ENCODE measurements at places on chromosomes 3 and 15.
A peak's percentile ranks its signal among the peaks of the same experiment; 100 is the strongest.

- no peak for DNase-seq
These were observed 61.8 kb downstream of the GAP43 start for GRCh38 chr3:115685097-115685496.

- DNase-seq = no peak
These were observed 11.1 kb downstream of the ISG20 start for GRCh38 chr15:88649753-88650551.

- no peak for DNase-seq
These were observed 403.7 kb downstream of the OXSM start for GRCh38 chr3:26193558-26193957.

DNA sequence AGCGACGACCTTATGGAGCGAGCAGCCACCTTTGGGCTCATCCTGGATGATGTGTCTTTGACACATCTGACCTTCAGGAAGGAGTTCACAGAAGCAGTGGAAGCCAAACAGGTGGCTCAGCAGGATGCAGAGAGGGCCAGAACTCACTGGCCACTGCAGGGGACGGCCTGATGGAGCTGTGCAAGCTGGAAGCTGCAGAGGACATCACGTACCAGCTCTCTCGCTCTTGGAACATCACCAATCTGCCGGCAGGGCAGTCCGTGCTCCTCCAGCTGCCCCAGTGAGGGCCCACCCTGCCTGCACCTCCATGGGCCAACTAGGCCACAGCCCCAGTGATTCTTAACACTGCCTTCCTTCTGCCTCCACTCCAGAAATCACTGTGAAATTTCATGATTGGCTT is 10.4 kb downstream of the NR1I2 start:
- no peak for DNase-seq

GRCh38 chr3:42269647-42270046 is 3.7 kb upstream of the CCK start:
- DNase-seq = no peak

GRCh38 chr3:46449755-46450552 is 14.8 kb downstream of the LTF start:
- peak; percentile 32 for DNase-seq

DNA sequence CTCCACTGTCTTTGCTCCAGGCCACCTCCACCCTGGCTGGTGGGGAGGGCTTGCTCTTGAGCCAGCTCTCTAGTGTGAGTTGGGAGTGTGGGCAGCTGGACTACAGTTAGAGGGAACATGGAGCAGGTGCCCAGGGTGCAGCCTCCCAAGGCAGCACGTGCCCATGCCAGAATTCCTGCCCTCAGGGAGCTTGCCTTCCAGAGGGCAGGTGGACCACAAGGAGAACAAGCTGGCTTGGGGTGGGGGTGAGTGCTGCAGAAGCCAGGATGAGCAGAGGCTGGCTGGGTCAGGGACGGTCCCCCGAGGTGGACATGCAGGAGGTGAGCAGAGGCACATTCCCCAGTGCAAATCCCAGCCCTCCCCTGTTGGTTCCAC is 89.5 kb downstream of the VGLL4 start:
- no peak for DNase-seq

- DNase-seq = no peak
These were observed 26.6 kb downstream of the MASP1 start for GRCh38 chr3:187264911-187265310.

GRCh38 chr3:59117396-59117795 is 67.6 kb upstream of the CFAP20DC start:
- DNase-seq = no peak

DNA sequence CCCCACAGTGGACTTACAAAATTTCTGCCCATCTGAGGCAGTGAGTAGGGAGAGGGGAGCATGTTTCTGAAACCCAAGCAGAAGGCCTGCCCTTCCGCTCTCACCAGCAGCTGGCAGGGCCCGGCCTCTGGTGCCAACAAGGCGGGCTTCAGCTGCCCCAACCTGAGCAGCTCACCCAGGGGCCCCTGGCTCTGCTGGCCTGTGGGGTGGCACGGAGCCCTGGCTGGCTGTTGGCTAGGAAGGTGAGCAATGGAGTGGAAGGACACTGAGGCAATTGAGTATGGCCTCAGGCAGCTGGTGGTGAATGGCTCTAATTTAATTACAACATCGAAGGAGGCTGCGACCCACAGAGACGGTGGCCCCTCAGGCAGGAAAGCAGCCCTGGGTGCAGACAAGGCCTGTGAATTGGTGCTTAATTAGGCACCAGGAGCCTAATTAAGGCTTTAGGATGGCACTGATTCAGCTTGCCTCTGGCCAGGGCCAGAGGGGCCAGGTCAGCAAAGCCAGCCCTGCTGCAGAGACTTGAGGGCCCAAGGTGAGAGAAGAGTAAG is 60.9 kb downstream of the ST8SIA2 start:
- no peak for DNase-seq

DNA sequence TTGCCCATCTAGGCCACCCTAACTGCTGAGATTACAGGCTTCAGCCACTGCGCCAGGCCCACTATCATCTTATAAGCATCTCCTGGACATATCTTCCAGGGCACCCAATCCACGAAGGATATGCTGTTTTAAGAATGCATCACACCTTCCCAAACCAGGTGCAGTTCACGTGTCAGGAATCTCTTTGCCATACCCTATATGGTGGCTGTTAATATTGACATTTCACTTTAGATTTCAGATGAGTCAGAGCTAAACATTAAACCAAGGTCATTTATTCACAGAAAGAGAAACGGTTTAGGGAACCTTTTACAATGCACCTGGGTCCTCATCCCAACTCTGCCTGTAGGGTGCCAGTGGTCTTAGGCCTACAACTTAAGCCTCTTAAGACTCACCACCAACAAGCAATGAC is 85.7 kb downstream of the TBL1XR1 start:
- DNase-seq = no peak

GRCh38 chr15:84671211-84671610 is 13.2 kb upstream of the NMB start:
- DNase-seq = no peak

DNA sequence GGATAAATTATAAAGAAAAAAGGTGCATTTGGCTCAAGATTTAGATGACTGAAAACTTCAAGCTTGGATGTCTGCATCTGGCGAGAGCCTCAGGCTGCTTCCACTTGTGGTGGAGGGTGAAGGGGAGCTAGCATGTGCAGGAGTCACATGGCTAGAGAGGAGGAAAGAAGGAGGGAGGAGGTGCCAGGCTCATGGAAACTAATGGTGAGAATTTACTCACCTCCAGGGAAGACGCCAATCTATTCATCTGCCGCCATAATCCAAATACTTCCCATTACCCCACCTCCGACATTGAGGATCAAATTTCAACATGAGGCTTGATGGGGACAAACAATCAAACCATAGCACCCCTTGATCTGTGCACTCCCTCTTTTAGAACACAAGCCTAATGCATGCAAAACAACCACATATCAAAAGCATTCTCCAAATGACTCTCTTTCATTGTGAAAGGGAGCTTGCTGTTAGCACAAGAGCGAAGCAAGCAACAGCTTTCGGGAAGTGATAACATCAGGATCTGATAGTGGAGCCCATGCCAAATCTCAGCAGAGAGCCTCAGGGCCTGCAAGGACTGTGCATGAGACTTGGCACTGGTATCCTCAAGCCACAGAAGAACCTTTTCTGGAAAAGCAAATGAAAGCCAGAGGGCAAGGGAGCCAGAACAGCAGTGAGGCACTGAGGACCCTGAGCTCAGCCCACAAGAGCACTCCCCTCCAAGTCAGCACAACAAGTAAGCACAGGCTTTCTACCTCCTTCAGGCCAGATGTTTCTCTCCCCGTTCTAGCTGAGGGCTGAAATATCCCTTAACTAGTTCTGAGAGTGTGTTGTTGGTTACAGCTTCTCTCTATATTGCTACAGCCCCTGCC is 50.2 kb upstream of the THBS1 start:
- no peak for DNase-seq

DNA sequence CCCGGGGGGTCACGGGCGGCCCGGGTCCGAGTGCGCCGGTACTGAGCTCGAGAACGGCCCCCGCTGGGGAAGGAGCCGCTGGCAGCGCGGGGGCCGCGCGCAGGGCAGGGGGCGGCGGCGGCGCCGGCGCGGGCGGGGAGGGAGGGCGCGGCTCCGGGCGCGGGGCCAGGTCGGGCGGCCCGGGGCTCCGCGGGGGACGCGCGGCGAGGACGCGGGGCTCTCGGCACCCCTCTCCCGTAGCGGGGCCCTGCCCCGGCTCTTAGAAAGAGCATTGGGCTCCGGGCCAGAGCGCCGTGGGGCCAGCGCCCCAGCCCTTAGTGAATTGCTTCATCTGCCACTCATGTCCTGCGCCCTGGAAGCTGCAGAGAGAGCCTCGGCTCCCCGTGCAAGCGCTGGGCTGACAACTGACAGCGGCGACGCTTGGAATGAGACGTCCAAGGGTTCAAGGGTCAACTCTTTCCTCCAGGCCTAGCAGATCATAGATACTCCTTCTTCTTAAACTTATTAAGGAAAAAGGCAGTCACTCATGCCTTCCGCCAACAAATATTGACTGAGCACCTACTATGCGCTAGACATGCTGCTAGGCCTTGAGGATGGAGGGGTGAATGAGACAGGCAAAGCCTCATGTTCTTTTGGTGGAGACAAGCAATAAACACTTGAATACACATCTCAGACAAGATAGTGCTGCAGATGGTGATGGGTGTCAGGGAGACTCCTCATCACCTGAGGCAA is 140.8 kb downstream of the SMAD6 start:
- DNase-seq = peak; percentile 29

GRCh38 chr15:65738649-65739048 is 53.4 kb downstream of the DENND4A start:
- no peak for DNase-seq

GRCh38 chr3:35505772-35506171 is 133.6 kb upstream of the ARPP21 start:
- no peak for DNase-seq

- no peak for DNase-seq
These were observed 74.7 kb upstream of the ZNF385D start for GRCh38 chr3:21825684-21826083.

- no peak for DNase-seq
These were observed 87.0 kb upstream of the IGF1R start for GRCh38 chr15:98561169-98561941.

GRCh38 chr3:8979262-8979661 is 16.0 kb upstream of the RAD18 start:
- DNase-seq = no peak

DNA sequence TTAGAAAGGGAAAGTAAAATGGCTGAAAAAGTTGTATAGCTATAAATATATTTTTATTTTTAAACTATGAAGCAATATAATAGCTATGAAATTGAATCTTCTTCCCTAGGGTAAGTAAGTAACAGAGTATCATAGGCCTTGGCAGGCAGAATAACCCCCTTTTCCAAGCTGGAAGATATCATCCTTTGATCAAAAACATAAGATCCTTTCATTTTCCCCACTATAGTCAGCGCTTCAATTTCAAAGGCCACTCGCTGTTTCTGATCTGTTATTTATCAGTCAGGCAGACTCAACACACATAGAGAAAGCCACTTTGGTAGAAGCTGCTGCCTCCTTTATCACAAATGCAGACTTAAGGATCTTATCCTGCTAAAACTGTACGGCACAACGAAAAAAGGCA is 74.0 kb upstream of the UBE2E2 start:
- DNase-seq = no peak

DNA sequence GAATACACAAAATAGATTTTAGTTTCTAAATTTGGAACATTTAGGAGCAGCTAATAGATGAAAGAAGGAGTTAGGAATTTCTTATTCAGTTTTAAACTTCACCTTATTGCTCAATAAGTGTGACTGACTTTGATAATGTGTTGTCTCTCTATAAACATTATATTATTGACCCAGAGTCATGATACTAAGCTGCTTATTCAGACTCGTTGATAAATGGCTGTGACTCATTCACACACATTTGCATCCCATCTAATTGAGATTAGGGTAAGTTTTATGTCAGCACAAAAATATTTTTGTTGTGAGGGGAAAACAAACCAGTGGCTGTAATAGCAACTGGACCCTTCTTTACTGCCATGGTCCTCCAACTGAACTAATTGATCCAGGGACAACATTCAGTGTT is 137.6 kb downstream of the GOLIM4 start:
- no peak for DNase-seq

DNA sequence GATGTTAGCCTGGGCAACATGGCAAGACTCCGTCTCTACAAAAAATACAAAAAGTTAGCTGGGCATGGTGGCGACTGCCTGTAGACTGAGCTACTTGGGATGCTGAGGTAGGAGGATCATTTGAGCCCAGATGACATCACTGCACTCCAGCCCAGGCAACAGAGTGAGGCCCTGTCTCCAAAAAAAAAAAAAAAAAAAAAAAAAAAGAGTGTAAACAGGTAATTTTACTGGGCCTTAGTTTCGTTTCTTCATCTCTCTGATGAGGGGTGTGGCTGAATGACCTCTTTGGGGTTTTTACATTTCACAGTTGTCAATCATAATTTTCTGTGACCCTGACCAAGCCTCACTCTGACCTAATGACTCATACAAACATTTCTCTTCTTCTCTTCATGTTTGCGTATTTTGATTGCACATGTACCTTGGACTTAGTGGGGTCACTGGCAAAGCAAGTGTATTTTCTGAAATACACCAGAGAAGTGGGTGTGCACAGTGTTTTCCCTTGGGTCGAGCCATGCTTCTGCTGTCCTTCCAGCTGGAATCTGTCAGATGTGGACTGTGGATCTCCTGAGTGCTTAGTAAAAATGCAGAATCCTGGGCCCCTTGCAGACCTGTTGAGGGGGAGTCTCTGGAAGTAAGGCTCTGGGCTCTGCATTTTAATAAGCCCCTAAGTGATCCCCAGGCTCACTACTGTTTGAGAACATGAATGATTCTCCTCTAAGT is 140.5 kb downstream of the FNDC3B start:
- DNase-seq = no peak

- DNase-seq = no peak
These were observed 176.6 kb downstream of the USP13 start for GRCh38 chr3:179829401-179829800.

- DNase-seq = no peak
These were observed 13.0 kb upstream of the SNRPA1 start for GRCh38 chr15:101307897-101308603.

DNA sequence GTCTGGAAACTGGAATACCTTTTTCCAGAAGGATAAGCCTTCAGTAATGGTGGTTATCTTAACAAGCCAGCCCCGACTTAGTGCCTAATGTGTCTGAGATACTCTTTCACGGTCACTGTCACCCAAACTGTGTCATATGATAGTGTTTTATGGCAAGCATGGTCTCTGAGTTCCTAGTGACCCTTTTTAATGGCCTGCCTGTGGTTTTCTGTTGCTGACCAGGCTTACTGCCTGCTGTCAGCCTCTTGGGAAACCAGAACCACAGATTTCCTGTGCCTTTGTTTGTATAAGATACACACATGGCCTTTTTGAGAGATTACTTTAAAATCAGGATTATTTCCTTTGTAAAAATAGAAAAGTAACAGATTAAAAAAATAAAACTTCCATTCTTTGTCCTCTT is 22.4 kb downstream of the HPS3 start:
- no peak for DNase-seq

DNA sequence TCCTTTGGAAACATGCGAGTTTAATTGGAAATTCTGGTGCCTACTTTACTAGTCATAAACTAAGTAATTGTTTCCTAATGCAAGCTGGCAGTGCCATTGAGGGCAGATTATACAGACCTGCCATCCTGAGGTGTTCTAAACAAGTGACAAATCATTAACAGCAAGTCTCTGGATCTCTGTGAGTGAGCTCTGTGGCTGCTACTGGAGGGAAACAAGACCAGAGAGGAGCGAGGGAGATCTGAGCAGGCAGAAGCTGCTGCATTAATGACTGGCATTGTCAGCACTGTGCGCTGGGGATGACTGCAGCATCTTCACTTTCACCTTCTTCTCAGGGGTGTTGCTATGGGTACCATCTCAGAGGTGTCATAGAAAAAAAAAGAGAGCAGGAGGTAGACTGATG is 308.4 kb upstream of the DPH6 start:
- DNase-seq = no peak

Measured in germinal center (tissue), 1 donor.